ENCODE measurements at places on chromosomes 7 and 10.

DNA sequence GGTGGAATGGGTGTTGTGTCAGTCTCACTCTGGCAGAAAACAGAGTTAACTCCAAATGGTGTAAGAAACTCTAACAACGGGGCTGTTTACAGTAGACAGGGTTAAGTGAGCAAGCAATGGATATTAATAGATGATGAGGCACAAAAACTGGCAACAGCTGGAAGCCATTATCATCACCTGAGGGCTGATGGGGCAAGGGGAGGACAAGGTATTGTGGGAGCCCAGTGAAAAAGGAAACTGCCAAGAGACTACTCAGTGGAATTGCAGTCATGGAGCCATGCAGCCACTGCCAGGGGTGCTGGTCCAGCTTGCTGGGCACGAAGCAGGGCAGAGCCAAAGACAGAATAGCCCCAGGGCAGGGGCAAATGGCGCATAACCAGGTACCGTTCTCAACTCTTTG, 260.7 kb downstream of the BICC1 start:
- DNase-seq = no peak

DNA sequence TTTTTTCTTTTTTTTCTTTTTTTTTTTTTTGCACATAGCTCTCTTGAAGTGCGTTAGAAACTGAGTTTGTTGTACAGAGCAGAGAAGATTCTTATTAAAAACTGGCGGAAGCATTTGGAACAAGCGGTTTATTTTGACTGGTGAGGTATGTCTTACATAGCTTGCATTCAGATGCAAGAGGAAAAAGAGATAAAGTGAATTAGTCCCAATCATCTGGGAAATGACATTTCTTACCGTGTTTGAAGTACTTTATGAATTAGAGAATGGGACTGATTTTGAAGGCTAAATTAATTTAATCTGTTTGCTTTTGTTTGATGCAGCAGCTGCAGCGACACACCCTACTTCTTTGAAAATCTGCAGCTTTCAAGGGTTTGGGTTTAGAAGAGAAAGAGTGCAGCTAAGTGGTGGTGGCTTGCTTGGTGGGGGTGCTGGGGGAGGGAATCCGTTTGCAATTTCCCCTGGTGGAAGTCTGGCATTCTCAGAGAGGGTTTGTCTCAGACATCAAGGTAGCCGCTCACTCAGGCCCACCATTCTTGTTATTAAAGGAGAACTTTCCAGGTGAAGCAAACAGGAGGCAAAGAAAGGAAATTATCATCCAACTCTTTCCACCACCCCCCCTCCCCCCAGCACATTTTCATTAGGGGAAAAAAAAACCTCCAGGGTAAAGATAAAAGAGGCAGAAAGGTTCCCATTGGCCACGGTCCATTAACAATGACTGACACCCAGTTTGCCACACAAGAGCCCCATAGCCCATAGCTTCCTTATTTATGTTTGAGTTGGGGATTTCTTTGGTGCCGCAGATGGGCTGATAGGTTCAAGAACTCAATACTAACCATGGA, 231.7 kb downstream of the SKIDA1 start:
- no peak for DNase-seq

DNA sequence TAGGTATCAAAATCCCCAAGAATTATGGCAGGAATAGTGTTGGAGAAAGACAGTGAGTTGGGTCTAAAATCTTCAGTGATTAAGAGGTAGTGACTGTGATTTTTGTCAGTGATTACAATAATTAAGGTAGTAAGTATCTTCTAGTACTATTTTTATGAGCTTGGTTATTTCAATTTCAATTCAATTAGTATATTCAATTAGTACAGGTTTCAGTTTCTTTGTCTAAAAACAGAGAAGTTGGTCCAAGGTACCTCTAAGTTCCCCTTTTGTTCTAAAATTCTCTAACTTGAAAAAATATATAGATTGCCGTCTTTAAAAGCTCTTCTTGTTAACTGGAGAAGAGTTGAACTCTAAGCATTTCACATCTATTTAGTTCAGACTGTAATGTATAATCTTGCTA, 82.9 kb downstream of the OTUD1 start:
- DNase-seq = no peak

- DNase-seq = no peak
Measured at GRCh38 chr10:61835946-61836887, 65.3 kb upstream of the ARID5B start.

DNA sequence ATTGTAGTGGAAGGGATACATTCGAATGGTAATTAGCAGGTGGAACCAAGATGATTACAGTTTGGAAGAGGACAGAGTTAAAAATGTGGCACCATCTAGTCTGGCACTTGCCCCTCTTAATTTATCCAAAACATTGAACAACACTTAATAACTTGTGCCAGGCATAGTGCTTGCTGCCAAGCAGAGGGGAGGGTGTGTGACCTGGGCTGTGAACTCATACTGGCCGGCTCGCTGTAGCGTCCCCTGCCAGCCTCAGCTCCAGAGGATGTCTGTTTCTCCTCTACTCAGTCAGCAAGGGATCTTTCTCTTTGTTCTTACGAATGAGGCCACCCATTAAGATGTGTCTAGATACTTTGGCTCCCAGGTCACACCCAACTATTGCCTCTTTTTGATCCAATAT, 179.4 kb upstream of the INHBA start:
- DNase-seq = no peak

GRCh38 chr7:155996718-155997280, 184.5 kb upstream of the SHH start:
- no peak for DNase-seq

GRCh38 chr10:42615419-42615818, 23.0 kb downstream of the ZNF33B start:
- DNase-seq = no peak

DNA sequence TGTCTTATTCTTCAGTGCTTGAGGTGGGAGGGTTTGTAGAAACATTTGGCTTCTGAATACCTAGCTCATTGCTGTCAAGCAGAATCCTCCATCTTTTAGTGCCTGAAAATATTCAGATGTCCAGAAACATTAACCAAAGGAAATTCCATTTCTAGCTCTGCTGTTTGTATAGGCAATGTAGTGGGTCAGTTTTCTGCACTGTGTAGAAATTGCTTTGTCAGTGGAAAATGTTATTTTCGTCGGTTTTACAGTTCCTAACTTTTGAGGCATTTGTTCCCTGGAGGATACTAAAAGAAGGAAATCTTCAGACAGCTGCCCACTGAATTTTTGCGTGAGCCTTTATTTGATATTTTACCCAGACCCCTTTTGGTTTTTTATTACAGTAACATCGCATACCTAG, 143.4 kb downstream of the TPST1 start:
- no peak for DNase-seq

- no peak for DNase-seq
Measured at GRCh38 chr10:1571587-1572237, 165.6 kb downstream of the ADARB2 start.

All from iPS DF 6.9 (cell line).